ENCODE measurements at places on chromosomes 13 and 19. TPM values are rescaled to one million over a fixed set of nuclear protein-coding genes. Genes with fewer than 3 reads are reported as not detected.

DNA sequence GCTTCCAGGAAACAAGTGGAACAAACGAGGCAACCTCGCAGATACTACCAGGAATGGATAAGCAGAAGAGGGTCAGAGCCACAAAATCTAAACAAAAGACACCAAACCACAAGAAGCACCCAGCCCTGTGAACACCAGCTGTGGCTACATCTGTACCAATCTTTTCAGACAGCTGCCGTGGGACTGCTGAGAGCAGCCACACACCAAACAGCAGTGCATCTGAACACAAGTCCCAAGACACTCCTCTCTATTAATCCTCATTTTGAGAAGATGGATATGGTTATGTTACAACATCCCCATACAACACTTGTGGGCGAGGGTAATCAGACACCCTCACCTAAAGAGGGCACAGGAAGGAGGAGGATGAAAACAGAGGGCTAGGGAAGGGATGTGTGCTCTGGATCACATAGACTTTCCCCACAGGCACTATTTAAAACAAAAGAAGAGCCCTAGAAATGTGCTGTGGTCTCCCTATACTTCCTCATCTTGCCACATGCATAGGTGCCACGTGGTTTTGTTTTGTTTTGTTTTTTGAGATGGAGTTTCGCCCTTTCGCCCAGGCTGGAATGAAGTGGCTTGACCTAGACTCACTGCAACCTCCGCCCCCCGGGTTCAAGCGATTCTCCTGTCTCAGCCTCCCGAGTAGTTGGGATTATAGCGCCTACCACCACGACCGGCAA lies 41.6 kb upstream of the ZNF14 start:
- DNase-seq, result no peak

- no peak for DNase-seq
Observed at GRCh38 chr19:31232871-31233270, 116.4 kb downstream of the TSHZ3 start.

DNA sequence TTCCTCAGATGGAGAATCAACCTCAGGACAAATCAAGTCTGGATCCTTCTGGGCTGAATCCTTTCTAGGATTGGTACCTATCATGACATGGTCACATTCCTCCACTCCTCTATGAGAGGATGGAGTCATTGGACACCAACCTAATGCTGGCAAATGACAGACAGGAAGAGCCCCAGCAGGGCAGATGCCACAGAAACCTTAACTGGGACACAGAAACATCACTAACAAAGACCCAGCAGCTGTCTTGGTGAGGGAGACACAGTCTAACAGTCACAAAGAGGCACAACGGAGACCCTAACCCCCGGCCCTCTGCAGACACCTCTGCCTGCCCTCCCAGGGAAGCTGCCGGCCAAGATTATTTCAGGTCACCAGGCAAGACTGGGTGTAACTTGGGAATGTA lies 2.1 kb downstream of the ANKRD27 start:
- no peak for DNase-seq

- DNase-seq, result peak; percentile 23
Observed at GRCh38 chr13:98221234-98221633, 44.2 kb upstream of the RNF113B start.

DNA sequence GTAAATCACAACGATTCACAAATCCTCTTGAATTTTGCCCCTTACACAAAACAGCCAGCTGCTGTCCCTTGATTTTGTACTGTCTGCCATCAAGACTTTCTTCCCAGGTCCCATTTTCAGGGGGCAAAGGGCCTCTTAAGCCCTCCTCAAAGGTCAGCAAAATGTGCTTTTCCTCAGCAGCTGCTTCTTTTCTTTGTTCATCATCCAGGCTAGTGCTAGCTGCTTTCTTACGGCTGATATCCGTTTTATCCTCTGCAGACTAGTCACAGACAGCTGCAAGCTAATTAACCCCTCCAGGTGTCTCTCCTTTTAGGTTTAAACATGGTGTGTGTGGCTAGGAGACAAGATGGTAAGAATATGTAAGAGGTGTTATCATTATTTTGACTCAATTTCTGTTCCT lies 90.9 kb downstream of the NALCN start:
- DNase-seq, result no peak

DNA sequence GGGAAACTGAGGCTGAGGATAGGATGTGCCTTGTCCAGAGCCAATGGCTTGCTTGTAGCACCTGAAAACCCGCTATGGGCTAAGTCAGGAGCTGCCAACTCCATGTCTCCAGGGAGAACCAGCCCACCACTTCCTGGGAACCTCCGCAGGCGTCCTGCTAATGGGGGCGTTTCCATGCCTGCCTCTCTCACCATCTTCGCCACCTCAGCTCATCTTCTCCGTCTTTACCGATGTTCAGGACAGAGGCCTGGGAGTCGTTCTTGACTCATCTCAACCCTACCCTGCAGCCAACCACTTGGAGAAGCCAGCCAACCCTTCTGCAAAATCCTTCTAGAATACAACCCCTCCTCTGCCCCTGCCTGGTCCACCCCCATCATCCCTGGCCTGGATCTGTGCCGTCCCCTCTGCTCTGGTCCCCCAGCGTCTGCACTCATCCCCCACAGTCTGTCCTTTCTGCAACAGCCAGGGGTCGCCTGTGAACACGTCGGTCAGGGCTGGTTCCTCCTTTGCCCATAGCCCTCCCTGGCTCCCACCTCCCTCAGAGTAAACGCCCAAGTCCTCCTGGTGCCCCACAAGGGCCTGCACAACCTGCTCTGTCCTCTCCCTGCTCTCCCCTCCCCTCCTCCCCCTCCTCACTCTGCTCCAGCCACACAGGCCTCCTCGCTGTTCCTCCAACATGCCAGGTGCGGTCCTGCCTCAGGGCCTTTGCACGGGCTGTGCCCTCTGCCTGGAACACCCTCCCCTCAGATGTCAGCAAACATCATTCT lies 31.0 kb downstream of the PTPRS start:
- peak; percentile 72 for DNase-seq

DNA sequence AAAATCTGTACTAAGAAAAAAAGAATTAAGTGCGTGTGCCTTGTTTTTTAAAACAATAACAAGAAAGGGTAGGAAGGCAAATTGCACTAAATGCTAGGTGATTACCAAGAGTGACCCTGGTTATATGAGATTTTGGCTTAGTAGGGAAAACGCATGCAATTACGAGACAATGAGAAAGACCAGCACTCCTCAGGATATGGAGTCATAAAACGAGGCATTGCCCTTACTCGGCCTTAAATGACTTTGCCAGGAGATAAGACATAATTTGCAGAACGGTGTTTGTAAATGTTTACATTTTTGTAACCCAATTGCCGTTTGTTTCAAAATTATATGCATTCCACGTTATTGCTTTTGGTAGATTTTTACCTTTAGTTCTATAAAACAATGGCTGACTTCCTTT lies 179.8 kb downstream of the RBM26 start:
- DNase-seq, result no peak

DNA sequence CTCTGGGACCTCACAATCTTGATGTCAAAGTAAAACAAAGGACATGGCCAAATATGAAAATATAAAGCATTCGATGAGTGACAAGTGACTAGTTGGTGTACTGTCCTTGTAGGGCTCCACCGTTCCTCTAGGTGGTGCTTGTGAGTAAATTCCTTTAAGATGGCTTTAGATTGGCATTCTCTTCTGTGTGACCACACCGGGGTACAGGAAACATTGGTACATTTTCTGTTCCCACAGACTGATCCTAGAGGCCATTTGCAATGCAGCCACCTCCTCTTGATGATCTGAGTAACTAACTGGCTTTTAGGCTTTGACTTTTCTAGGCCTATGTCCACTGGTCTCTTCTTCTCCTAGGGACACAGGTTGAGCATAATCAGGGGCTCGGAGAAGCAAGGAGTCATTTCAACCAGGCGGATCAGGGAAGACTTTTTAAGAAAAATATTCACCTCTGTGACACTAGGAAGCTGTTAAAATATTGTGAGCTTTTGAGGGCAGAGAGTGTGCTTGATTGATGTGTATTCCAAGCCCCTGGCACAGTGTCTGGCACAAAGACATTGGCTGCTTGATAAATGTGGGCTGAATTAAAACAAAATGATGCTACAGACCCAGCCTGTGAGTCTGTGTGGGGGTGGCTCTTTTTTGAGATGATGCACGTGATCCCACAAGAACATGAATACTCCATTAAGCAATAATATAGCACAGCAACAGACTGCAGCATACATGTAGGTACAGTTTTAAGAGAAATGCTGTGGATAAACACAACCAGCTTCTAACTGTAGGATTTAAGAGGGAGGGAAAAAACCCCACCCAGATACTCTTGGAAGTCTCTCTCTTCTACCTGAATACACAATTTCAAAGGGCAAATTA lies 21.0 kb downstream of the EPSTI1 start:
- peak; percentile 78 for DNase-seq

GRCh38 chr13:113427562-113428468 lies 25.5 kb downstream of the ADPRHL1 start:
- peak; percentile 43 for DNase-seq

DNA sequence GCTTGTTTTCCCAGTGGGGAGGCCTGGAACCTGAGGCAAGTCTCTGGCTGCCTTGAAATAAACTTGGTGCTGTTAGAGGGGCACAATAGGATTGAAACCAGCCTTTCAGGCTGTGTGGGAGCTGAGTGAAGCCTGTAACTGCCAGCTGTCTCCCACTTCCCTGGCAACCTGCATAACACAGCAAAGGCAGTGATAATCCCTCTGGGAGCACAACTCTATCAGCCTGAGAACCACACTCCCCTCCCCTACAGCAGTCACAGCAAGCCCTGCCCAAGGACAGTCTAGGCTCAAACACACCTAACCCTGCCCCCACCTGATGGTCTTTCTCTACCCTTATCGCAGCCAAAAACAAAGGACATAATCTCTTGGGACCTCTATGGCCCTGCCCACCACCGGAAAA lies 683.8 kb upstream of the ATXN8OS start:
- DNase-seq, result peak; percentile 61

GRCh38 chr19:35693835-35694599 lies 10.3 kb upstream of the ZBTB32 start:
- DNase-seq, result peak; percentile 96

- DNase-seq, result peak; percentile 76
Observed at GRCh38 chr19:13689085-13689484, 75.2 kb upstream of the MRI1 start.

Gene APLP1
- total RNA-seq, result 8.8 TPM

Gene ZNF547
- 1.5 TPM for total RNA-seq

Gene PRRG2
- total RNA-seq, result 2.6 TPM
